ENCODE measurements at places on chromosomes 11 and 22. TPM values are rescaled to one million over a fixed set of nuclear protein-coding genes. Genes with fewer than 3 reads are reported as not detected.

BRSK2 gene
- 72.5 TPM for total RNA-seq

DNA sequence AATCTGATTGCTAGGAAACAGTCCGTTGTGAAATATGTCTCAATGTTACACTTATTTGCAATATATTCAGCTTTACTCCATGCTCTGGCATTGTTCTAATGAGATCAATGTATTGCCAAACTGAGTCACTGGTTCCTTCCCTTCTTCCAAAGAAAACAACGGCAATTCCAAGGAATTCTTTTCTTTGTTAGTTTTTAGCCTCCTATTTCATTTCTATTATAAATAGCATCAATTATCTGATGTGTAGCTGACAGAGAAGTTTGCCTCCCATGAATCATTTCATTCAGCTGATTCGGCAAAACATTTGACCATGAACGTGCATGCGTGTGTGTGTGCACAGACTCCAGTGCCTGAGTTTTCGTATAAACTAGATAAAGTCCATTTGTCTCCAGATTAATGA, 346.8 kb downstream of the ETS1 start:
- DNase-seq, result no peak

DNA sequence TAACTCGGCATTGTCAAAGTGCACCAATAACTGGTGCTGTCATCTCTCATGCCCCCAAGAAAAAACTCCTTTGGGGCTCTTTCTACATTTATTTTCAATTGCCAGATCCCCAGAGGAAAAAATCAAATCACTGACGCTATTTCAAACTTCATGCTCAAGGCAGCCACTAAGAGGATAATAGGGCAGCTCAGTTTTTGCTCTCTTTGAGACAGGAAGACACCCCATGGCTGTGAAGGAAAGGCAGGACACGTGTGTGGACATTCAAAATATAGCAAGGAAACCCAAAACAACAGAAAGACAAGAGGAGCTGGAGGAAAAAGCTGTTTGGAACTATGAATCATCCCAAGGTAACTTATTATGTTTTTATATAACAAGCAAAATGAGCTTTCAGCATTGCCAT, 83.7 kb downstream of the SERGEF start:
- no peak for DNase-seq

GRCh38 chr11:17588721-17589120, 41.7 kb downstream of the OTOG start:
- no peak for DNase-seq

GRCh38 chr11:94835594-94835927, 67.4 kb downstream of the AMOTL1 start:
- DNase-seq, result no peak

DNA sequence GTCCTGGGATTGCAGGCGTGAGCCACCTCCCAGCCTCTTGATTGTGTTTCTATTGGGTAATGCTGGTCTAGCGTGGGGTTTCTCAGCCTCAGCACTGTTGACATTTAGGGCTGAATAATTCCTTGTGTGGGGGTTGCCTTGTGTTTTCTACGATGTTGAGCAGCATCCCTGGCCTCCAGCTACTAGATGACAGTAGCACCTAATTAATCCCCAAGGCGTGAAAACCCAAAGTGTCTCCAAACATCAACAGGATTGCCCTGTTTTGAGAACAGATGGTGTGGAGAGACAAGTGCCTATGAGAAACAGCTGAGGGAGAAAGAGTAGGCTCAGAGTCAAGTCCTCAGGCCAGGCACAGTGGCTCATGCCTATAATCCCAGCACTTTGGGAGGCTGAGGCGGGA, 67.2 kb downstream of the SGSM1 start:
- DNase-seq, result no peak

GRCh38 chr11:15568440-15568839, 453.7 kb downstream of the INSC start:
- no peak for DNase-seq

GRCh38 chr11:65435411-65435931, 12.9 kb downstream of the NEAT1 start:
- DNase-seq, result no peak

DNA sequence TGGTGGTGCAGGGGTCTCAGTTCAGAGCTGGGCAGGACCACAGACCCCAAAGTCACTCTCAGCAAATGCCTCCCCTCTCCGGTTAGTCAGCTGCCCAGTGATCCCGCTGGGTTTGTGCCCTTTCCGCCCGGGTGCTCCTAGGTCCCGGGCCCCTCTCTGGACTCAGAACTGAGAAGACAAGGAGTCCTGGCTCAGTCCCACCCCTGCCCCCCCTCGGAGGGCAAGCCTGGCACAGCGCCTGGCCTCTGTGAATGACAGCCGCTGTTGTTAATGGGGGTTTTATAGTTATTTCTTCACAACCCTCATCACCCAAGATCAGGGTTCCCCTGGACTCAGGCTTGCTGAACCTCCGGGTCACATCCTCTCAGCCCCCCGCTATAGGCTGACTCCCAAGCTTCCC, 47.6 kb downstream of the ELFN2 start:
- no peak for DNase-seq

All from neural crest cell (in vitro differentiated cells).